ENCODE measurements at places on chromosomes 13 and 19. TPM values are rescaled to one million over a fixed set of nuclear protein-coding genes. Genes with fewer than 3 reads are reported as not detected.

DNA sequence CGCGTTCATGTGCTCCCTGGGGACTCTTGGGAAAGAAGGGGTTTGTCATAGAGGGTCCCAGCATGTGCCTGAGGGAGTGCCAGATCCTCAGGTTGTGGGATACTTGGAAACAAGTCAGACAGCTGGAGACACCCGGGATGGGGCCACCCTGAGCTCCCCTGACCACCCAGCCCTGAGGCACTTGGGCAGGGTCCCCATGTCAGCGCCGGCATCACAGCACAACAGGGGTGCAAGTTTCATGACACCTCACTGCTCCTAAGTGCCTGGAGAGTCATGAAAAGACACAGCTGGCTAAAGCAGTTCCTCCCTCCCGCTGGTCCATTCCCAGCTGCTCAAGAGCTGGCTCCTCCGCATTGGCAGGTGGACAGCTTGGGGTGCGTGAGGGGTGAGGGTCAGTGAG lies 102.7 kb downstream of the KDM4B start:
- DNase-seq = no peak

DNA sequence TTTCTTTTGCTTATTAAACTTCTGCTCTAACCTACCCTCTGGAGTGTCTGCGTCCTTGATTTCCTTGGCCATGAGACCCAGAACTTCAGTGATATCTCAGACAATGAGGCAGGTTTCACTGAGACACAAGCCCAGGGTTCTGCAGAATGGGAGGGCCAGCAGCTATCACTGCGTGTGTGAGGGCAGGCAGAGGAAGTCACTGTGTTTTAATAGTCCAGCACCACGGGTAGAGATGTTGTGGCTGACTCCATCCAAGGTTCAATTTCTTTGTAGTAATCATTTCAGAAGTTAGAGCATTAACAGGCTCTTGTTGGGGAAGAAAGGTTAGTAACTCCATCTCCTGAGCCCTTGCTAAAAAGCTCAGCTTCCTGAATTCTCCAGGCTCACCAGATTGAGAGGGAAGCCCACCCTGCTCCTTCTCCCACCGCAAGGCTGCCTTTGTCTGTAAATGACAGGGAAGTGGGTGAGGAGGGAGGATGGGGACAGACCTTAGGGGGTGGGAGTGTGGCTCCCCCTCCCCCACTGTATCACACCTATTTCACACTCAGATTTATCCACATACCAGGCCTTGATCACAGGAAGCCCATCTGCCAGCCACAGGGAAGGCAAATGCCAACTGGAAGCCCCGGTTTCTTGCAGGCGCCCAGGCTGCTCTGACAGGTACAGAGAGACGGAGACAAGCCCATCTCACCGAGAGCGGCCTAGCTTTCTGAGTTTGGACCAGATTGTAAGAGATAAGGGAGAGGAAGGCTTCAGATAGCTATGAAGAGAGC lies 2.1 kb downstream of the C19orf12 start:
- DNase-seq = no peak

GRCh38 chr19:44512326-44513298 lies 12.3 kb upstream of the ZNF180 start:
- no peak for DNase-seq

LILRA1 gene
- total RNA-seq = 1.2 TPM

- DNase-seq = no peak
Measured at GRCh38 chr13:40509876-40510275, 156.6 kb downstream of the FOXO1 start.

DNA sequence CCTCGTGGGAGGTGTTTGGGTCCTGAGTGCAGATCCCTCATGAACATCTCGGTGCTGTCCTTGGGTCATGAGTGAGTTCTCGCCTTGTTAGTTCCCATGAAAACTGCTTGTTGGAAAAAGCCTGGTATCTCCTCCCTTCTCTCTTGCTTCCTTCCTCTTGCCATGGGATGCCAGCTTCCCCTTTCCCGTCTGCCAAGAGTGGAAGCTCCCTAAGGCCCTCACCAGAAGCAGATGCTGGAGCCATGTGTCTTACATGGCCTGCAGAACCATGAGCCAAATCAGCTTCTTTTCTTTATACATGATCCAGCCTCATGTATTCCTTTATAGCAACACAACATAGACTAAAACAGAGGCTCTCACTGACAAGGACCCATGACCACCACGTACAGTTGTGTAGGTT lies 8.2 kb downstream of the ADGRE2 start:
- no peak for DNase-seq

- DNase-seq = no peak
Measured at GRCh38 chr19:50567882-50568727, at the start of gene LRRC4B. Gene LRRC4B, minus strand, starts transcription at chr19:50568435. Its CDS starts 19,597 bp downstream, at chr19:50548838.

DNA sequence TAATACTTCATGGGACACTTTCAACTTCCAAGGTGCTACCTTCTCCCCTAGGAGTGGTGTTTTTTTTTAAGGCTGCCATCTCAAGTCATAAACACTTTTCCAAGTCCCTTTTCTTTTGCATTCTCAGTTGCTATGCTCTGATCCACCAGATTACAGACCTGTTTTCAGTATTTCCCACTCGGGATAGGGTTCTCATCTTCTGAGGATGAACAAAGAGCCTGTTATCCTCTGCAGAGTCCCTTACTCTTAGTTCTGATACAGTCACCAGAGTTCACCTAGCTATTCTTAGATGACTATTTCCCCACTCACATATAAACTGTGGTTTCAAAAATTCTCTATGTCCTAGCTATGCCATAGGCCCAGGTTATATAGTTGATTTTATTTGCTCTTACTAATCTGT lies 15.9 kb downstream of the ZDHHC20 start:
- DNase-seq = no peak

GRCh38 chr19:11663181-11663591 lies 65.9 kb downstream of the ZNF627 start:
- no peak for DNase-seq

- no peak for DNase-seq
Measured at GRCh38 chr19:34577531-34578101, 96.1 kb downstream of the WTIP start.

GRCh38 chr13:68386808-68387207 lies 1156.7 kb upstream of the PCDH9 start:
- no peak for DNase-seq

ZNF135 gene
- 6.7 TPM for total RNA-seq

DIAPH3 gene
- not detected for total RNA-seq

SAFB gene
- total RNA-seq = 252 TPM

DNA sequence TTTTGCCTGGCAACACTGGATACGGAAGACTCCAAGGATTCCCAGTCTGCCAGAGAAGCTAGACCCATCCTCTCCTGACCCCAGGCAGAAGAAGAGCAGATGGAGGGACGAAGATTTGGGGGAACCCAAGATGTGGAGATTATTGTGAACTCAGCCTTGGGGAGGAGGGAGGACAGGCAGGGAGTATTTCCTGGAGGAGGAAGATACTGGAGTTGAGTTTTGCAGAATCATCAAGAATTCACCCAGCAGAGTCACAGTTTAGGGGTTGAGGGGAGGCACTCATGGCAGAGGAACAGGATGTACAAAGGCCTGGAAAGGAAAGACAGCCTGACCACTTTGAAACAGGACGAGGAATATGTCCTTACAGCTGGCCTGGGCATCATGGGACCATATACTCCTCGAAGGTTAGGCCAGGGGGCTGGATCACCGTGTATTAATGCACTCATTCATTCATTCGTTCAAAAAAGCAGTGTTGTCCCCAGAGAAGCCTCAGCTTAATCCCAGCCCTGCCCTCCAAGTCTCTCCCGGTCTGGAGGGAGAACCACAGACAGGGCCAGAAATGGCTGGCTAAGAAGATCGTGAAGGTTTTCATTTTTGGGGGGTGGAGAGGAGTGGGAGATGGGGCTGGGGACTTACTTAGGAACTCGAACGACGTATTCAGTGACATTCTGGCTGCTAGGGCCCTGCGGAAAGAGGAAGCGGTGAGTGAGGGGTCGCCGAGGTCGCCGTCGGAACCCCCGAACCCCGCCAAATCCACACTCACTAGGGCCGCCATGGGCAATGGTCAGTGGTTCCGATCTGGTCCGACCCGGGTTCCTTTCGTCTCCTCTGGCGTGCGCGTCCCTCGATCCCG lies 517 bp downstream of the GTF2F1 start:
- DNase-seq = no peak
